ENCODE measurements at places on chromosomes 11 and 22.
A peak's percentile ranks its signal among the peaks of the same experiment; 100 is the strongest.

DNA sequence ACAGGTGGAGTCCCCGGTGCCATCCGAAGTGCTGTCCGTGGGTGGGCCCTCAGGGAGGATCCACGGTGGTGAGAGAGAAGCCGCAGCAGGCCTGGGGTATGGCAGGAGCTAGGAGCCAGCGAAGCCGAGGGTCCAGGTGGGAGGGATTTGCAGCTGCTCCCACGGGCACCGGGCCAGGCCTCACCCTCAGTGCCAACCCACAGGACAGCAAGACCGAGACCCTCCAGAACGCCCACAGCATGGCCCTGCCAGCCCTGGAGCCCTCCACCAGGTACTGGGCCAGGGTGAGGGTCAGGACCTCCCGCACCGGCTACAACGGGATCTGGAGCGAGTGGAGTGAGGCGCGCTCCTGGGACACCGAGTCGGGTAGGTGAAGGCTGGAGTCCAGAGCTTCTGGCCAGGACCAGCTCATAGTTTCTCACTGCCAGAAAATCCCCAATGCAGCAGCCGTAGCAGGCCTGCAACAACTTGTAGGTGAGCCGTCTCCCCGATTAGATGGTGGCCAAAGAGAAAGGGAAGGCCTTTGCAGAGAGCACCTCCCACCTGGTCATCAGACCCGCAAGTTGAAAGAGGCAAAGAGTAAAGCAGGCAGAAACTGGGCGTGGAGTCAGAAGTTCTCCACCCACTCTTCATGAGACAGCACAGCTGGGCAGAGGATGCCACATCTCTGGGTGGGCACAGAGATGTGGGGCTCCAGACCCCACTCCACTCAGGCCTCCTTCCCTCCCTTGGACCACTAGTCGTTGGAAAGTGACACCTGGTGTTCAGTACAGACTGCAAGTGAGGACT, 20.4 kb downstream of the CSF2RB start:
- no peak for DNase-seq

DNA sequence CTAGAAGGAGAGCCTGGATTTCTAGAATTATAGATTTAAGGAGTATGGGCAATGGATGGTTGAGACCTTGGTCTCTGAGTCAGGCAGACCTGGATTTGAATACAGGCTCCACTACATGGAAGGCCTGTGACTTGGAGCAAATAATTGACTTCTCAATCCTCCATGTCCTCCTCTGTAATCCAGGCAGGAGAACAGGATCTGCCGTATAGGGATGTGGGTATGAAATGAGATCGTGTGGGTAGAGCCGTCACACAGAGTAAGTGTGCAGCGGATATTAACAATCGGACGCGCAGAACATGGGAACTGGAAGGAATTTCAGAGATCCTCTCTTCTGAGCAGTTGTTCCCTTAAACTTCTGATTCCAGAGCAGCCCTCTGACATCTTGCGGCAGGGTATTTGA, 11.5 kb upstream of the TMPRSS13 start:
- no peak for DNase-seq

GRCh38 chr11:57315491-57315890, 9.3 kb downstream of the TNKS1BP1 start:
- no peak for DNase-seq

GRCh38 chr11:44404301-44404700, 94.4 kb upstream of the ALX4 start:
- no peak for DNase-seq

- DNase-seq, result no peak
Measured at GRCh38 chr11:124108156-124108555, 7.1 kb upstream of the VWA5A start.

- DNase-seq, result no peak
Measured at GRCh38 chr11:131284041-131284440, 86.4 kb upstream of the NTM start.

- DNase-seq, result no peak
Measured at GRCh38 chr22:23085785-23086184, 15.5 kb downstream of the GNAZ start.

DNA sequence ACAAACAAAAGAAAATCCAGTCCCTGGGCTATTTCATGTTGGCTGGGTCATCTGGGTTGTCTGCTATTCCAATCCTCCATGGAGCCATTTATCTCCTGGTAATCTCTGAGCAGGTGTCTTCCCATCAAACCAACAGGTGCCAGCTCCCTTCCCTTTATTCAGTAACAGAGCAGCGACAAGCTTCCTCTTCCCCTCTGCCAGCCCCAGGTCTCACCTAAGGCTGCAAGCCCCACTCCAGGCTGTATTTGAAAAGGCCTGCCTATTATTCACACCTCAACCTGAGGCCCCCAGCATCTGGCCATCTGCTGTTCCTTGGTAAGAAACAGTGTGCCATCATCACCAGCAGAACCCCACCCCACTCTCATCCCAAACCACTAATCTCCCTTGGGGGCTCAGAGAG, 436.2 kb downstream of the BUD13 start:
- DNase-seq, result no peak

- DNase-seq, result no peak
Measured at GRCh38 chr22:44003405-44004103, 20.5 kb upstream of the PARVB start.

DNA sequence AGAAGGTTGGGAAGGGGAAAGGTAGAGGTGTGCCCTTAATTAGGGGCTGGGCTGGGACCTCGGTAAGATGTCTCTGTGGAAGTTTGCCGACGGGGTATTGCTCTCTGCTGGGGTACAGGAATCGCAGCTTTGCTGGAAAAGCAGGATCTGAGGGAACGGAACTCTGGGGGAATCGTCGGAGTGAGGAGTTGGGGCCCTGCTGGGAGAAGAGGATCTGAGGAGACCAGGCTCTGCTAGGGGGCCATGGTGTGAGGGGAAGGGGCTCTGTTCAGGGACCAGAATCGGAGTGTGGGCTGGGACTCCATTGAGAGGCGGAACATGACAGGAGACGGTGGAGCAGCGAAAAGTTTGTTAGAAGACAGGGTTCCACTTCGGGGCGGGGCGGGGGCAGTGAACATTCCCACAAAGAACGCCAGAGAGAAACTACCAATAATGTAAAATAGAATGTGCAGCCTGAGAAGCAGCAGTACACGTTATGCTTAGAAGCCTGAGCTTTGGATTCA, 456 bp downstream of the AAMDC start:
- no peak for DNase-seq

- no peak for DNase-seq
Measured at GRCh38 chr22:34976474-34976873, 89.5 kb upstream of the ISX start.

DNA sequence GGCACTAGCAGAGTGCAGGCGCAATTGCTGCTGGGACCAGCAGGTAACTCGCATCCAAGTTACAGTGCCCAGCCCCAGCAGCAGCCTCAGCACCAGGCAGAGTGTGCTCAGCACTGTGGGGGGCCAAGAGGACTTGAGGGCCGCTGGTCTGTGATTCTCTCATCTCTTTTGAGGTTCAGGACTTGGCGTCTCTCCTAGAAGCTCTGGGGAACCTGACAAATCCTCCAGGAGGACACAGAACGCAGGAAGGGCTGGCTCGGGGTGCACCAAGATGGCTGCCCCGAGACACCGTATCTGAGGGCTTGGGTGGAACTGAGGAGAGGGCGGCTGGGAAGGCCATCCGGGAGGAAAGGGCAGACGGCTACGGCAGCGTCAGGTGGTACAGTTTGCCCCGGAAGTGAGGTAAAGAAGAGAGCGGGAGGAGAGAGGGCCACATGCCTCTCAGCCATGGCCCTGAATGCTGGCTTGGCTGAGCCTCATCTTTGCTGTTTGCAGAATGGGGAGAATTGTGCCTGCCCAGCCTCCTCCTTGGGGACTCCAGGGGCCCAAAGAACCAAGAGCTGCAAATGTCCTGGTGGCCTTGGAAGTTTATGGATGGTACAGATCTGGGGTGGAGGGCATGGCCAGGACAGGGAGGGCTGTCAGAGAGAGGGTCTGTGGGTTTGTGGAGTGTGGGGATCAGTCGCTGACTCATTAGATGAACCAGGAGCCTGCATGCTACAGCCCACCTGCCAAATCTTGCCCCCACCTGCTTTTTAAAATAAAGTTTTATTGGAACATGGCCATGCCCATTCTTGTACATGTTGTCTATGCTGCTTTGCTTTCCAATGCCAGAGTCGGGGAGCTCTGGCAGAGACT, 78.0 kb downstream of the MYEOV start:
- DNase-seq, result peak; percentile 14

GRCh38 chr11:40421208-40421981, 1038.1 kb downstream of the LRRC4C start:
- no peak for DNase-seq

GRCh38 chr11:112004389-112004788, 20.8 kb upstream of the DLAT start:
- no peak for DNase-seq

- no peak for DNase-seq
Measured at GRCh38 chr22:37926771-37927636, 20.9 kb downstream of the MICALL1 start.

GRCh38 chr11:76702336-76703128, 32.0 kb upstream of the LRRC32 start:
- no peak for DNase-seq

DNA sequence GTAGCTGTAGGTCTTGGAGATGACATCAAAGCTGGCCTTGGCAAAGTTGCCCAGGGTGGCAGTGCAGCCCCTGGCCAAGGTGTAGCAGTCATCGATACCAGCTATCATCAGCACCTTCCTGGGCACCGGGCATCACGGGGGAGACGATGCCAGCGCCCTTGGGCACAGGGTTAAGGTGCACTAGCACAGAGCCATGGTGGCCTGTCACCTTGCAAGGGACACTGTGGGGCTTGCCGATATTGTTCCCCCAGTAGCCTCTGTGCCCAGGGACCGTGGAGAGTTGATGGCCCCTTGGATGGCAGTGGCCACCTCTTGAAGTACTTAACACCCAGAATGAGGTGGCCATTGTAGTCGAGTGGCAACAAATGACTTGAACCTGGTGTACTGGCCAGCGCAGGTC, 44.4 kb upstream of the FTH1 start:
- DNase-seq, result no peak

- DNase-seq, result peak; percentile 71
Measured at GRCh38 chr11:66856496-66857233, at the start of gene LRFN4. Gene LRFN4 (plus strand): TSS chr11:66857064. CDS start chr11:66857745, 681 bp downstream.
